MCF 10A (cell line): ENCODE measurements at places on chromosomes 3 and 15.

DNA sequence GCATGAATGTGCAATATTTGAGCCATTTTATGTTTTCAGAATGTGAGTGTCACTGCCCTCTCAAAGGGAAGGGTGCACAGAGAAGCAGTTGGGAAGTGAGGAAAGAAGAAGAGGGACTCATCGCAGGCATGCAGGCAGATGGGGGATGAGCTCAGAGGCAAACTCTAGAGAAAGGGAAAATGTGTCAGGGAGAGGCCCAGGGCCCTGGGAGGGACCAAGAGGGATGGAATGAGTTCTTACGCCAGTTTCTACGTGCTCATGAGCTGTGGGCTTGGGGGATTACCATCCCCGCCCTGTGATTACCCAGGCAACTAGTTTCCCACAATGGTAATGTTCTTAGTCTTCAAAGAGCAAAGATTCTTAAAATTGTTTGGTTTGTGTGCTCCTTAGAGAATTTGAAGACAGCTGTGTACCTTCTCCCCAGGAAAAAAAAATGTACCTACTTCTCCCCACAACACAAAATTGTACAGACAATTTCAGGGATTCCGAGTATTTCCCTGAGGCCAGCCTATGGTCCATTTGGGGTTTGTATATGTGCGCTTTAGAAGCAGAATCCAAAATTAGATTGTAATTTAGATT lies 17.8 kb downstream of the GCSAM start:
- no peak for DNase-seq

GRCh38 chr3:13666781-13667709 lies 118.1 kb downstream of the FBLN2 start:
- peak; percentile 69 for DNase-seq

DNA sequence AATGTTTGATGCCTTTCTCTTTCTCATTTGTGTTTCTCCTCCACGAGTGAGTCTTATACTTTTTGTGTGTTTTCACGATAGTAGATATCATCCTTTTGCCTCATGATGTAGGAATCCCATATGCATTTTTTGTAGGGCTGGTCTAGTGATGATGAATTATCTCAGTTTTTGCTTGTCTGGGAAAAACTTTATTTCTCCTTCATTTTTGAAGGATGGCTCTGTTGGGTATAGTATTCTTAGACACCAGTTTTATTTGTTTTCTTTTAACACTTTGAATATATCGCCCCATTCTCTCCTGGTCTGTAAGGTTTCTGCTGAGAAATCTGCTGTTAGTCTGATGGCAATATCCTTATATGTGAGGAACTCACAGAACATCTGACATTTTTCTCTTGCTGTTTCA lies 18.3 kb downstream of the CEP63 start:
- DNase-seq: no peak

DNA sequence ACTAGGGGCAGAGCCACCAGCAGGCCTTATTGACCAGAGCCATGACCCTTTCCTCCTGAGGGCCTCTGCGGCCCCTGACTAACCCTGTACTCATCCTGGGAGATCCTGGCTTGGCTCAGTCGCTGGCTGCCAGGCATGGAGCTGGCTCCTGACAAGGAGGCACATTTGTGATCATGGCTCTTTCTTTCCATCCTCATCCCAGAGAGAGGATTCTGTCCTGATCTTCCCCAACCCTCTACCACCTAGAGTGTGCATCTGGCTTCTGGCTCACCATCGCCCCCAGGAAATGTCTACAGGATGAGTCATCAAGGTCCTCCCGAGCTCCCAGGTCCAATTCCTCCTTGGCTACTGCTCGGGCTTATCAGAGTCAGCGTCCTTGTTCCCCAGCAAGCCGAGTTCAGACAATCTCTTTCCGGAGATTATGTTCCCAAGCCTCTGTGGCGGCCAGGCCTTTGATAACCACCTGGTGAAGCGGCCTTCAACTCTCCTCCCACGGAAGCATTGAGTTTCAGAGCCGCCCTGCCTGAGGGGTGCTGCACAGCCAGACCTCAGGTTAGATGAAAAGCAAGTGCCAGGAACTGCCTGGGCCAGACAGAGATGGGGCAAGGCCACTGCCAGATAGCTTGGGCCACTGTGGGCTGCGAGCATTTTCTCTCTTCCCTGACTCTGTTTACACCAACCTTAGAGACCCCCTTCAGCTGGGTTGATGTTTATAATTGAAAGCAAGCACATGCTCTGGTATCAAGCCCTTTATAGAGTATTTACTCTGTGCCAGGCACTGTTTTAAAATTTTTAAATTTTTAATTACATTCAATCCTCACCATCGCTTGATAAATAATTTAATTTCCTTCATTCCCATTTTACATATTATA lies 44.3 kb upstream of the MRPS22 start:
- DNase-seq: peak; percentile 72

GRCh38 chr3:185420762-185421161 lies 57.8 kb downstream of the MAP3K13 start:
- DNase-seq: peak; percentile 85

DNA sequence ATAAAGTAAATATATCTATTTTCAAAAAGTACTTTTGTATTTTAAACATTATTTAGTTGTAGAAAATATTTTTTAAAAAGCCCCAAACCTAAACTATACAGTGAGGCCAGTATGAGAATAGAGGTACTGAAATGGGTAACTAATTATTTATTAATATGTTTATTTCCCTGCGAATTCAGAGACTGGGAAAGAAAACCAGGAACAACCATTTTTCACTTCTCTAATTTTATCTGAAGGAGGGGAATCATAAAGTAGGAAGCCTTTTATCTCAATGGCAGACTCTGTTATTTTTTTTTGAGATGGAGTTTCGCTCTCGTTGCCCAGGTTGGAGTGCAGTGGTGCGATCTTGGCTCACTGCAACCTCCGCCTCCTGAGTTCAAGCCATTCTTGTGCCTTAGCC lies 63.6 kb upstream of the TRAK1 start:
- no peak for DNase-seq

GRCh38 chr3:169203631-169204550 lies 459.6 kb downstream of the MECOM start:
- DNase-seq: no peak

DNA sequence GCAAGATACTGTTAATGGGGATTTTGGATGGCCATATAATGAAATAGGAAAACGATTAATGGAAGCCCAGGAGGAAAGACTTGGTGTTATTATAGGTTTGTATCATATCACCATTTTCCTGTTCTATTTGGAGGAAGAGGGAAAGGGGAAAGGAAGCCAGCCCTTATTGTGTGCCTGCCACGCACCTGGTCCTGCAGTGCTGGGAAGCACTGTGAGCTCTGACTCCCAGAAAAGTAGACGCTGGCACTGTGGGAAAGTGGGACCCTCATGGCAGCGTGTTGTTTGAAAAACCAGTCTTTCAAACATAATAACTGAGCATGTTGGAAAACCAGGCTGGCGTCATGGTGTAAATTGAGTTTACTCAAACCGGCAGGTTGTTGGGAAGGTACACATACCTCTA lies 22.0 kb downstream of the CGNL1 start:
- no peak for DNase-seq

DNA sequence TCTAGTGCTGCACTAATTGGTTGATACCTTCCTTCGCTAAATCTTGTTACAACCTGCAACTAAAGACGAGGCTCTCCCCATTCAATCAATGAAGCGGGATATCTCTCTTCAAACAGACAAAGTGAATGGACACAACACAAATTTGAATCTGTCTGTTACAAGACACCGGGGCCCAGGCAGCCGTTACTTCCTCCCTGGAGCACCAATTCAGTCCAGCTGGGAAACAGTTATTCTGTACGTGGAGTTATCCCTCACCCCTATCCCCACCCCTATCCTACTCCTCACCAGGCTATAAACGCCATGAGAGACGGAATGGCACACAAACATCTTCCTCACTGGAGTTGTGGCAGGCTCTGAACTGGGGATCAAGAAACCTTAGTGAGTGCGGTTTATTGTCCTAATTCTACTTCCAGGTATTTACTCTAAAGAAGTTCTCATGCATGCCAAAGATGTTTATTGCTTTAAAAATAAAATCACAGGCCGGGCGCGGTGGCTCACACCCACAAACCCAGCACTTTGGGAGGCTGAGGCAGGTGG lies 181.8 kb downstream of the FOXP1 start:
- DNase-seq: no peak

DNA sequence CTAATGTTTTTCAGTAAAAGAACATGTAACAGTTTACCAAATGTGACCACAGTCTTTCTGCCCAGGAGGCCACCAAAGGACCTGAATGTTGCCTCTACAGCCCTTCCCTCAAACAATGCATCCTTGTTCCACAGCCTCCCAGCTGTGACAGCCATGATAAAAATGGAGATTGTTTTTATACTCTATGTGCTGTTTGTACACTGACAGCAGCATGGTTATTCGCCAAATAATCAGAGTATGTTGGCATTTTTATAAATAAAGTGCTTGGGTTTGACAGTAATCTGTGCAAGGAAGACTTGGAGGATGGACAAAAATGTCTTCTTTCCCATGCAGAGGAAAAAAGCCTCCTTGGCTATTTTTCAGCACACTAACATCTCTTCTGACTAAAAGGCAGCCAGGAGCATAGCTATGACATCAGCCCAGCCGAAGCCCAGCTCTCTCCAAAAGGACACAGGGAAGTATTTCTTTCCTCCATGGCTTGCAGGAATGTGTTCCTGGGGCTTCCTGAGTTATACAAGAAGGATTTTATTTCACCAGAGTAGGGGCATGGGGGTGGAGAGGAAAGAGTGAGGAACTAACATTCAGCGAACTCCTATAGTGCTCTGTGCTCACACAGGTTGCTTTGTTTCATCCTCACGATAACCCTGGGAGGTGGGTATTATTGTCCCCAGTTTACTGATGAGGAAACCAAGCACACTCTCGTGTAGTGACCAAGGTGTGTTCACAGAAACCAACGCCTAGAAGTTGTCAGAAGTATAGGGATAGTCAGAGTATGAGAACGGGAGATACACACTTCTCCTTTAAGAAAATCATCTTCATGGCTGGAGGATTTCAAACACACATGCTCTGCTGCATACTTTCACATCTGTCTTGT lies 339.7 kb downstream of the MECOM start:
- DNase-seq: no peak

- DNase-seq: peak; percentile 77
These were observed 449.4 kb upstream of the PROK2 start for GRCh38 chr3:72234391-72234790.

DNA sequence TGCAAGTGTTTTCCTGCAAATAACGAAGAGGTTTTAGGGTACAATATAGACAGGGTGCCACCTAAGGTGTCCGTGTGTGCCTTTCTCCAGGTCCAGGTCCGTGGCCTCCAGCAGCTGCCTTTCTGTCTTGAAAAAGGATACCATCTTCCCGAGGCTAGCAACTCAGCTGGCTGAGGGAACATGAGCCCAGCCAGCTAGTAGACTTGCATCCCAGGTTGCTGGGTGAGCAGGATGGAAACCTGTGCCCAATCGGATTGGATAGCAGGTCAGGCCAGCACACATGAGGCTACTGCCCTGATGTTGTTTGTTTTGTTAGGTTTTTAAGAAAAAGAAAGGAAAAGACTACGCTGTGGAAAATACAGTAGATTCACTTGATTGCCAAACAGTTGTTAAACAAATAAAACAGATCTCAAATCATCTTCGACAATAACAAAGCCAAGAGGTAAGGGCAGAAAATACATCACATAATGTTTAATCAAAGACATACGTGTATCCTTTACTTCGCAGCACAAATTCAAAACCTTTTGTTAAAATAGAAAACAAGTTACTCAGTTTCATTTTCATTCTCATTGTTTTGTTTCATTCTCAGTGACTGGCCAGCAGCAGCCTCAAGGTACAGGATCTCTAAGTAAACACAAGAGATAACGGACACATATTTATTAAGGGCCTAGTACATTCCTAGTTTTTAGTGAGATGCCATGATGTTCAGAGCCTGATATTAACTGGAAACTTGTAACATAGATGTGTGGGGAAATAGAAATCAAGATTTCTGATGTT lies 661.2 kb upstream of the NR2F2 start:
- no peak for DNase-seq

DNA sequence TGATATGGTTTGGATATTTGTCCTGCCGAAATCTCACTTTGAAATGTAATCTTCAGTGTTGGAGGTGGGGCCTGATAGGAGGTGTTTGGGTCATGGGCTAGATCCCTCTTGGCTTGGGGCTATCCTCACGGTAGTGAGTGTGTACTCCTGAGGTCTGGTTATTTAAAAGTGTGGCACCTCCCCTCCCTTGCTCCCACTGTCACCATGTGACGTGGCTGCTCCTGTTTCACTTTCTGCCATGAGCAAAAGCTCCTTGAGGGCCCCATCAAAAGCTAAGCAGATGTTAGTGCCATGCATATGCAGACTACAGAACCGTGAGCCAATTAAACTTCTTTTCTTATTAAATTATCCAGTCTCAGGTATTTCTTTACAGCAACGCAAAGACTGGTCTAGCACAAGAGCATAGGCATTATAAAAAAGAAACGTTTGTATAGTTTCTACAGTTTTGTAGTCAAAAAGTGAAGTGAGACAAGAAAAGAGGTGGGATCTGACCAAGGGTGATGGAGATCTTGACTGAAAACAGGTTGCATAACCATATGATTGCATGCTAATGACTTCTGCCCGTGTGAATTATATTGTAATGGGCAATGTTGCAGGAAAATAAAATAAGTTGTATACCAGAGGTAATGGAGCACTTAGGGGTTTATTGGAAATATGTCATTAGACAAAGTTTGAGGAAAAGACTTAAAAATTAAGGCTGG lies 28.5 kb upstream of the CLASP2 start:
- no peak for DNase-seq

DNA sequence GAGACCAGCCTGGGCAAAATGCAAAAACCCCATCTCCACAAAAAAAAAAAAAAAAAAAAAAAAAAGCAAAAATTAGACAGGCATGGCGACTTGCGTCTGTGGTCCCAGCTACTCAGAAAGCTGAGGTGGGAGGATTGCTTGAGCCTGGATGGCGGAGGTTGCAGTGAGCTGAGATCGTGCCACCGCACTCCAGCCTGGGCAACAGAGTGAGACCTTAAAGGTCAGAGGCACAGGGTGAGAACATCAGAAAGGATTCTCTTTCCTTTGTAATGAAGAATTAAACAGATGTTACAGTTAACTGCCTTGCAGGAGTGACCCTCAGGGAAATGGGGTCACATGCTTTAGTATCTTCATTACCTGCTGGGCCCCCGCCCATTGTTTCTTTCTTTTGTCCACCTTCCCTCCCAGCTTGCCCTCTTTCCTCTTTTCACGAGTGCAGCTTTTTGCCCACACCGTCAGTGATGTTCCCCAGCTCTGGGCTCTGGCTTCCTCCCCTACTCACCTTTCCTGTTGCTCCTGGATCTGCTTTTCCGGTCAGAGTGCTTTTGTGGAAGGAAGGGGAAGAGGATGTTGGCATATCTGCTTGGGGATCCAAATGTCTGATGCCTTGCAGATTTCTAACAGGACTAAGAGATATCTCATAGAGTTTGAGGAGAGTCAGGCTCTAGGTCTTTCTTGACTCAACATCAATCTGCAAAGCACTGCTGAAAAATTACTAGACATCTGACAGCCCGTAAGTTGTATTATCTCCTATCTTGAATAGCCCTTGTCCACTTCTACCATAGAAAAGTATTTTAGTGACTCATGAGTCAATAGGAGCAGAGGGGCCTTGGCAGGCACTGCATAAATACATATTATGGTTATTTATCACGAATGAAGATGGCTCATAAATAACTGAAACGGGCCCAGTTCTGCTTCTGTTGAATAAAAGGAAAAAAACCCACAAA lies 35.6 kb upstream of the NDUFB4 start:
- no peak for DNase-seq
